ENCODE measurements at places on chromosomes 6 and 20.

DNA sequence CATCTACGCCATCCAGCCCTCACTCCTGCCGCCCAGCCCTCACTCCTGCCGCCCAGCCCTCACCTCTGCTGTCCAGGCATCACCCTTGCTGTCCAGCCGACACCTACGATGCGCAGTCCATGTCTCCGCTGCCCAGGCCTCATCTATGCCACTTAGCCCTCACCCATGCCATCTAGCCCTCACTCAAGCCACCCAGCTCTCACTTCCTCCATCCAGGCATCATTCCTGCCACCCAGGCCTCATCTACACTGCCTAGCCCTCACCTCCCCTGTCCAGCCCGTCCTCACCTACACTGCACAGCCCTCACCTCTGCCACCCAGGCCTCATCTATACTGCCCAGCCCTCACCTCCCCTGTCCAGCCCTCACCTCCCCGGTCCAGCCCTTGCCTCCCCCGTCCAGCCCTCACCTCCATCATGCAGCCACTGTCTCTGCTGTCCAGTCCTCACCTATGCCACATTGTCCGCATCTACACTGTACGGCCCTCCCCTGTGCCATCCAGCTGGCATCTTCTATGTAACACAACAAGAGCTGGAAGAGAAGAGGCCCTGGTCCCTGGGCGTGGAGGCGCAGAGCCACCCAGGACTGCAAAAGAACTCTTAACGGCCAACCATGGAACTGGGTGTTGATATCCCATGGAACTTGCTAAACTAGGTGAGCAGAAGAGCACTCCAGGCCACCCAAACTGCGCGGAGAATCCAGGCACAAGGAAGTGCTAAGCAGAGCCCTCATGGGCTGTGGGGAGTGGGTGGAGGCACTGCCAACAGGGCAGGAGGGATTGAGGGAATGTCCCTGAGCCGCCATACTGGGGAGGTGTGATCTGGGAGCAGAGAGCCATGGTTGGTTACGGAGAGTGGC lies 31.0 kb downstream of the RNASET2 start:
- no peak for DNase-seq

DNA sequence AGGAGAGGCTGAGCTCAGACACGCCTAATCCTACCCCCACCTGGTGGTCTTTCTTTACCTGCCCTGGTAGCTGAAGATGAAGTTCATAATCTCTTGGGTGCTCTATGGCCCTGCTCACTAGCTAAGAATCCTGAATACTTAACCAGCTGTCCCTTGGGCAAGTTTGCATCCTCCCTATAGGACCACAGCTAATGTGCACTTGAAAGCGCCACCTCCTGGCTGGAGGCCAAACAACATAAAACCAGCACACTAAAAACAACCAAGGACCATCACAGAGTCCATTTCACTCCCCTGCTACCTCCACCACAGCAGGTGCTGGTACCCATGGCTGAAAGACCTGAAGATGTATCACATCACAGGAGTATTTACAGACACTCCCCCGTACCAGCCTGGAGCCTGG lies 155.5 kb upstream of the SLC24A3 start:
- DNase-seq: peak; percentile 11

GRCh38 chr20:36604952-36605398 lies 604 bp upstream of the RAB5IF start:
- DNase-seq: peak; percentile 73

- no peak for DNase-seq
Observed at GRCh38 chr6:118748311-118749062, 97.1 kb upstream of the CEP85L start.

GRCh38 chr20:43949248-43949647 lies 34.6 kb downstream of the TOX2 start:
- no peak for DNase-seq

- no peak for DNase-seq
Observed at GRCh38 chr6:28929887-28930620, 6.3 kb upstream of the TRIM27 start.

- no peak for DNase-seq
Observed at GRCh38 chr6:43481591-43482236, 4.3 kb downstream of the TJAP1 start.

DNA sequence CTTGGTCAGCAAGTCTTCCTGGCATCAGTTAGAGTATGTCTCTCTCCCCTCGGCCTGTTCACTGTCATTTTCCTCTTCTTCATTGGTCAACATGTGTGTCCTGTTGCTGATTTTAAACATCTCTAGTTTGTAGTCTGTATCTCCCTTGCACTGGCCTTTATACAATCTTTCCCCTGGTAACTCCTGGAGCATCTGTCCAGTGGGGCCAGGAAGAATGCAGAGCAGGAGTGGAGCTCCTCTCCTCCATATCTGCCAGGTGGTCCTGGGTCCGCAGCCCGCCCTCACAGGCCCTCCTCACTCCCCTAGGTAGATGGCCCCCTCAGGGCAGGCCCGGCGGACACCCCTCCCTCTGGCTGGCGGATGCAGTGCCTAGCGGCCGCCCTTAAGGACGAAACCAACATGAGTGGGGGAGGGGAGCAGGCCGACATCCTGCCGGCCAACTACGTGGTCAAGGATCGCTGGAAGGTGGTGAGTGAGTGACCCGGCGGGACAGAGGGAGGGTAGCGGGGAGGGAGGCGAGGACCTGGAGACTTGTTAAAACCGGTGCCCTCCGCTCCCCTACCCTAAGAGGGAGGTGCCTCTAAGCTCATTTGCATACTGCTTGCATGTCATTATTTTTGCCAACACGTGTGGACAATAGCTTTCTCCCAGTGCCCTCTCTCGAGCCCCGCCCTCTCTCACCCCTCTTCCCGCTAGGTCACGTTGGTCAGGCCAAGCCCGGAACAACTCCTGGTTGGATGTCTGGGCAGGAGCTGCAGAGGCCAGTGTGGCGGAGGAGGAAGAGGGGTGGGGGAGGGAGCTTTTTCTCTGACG lies 3.2 kb downstream of the TTBK1 start:
- peak; percentile 67 for DNase-seq

DNA sequence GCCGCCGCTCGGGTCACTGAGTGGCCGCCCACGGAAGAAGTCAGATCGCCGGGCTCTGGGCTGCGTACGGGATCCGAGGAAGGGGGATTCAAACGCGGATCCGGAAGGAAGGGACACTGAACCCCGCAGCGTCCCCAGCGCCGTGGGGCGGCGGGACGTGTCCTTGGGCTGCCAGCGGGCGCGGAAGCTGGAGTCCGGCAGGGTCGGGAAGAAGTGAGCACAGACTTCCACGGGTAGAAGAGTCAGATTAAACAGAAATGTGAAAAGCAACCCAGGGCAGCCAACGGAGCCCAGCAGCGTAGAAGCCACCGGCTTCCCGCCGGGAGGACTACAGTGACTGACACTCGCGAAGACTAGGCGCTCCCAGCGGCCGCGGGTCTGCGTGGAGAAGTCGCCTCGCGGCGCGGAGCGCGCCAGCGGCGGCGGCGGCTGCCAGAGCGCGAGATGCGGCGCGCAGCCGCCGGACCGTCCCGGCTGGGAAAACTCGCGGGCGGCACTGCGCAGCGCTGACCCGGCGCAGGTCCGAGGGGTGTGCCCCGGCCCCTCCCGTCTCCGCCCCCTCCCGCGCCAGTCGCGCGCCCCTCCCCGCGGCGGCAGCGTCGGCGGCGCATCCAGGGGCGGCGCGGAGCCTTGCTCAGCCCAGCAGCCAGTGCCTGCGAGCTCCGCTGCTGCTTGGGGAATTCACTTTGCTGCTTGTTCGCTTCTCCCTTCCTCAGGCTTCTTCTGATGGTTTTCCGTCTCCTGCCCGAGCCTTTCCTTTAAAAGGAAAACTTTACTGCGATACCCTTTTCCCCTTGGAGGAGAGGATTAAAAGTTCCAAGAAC lies at the start of gene SAMD5:
Gene SAMD5, plus strand, starts transcription at position 649 of the 824 bp plus-strand sequence. CDS start 239 bp downstream, outside the sequence.
- DNase-seq: peak; percentile 41

Measured in hematopoietic multipotent progenitor cell treated with erythropoietin and hydrocortisone succinate and interleukin-3 and kit ligand, for 6 days (in vitro differentiated cells).